Activated CD4-positive, alpha-beta T cell treated with anti-CD3 and anti-CD28 coated beads for 24 hours (primary cell): ENCODE measurements at places on chromosomes 16 and 17.

DNA sequence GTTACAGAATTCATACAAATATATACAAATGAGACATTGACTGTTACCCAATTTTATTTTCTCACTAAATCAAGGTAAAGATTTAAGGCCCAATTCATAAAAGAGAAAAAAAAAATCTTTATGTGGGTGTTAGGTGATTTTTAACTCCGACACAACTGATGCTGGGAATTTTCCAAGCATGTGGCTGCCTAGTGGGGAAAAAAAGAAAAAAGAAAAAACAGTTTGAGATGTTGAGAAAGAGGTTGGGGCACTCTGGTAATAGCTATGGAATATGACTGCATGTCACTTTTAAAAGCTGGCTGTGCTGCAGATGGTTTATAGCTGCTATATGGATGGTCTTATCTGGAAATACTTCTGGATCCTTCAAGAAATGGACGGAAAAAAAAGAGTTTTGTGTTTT, 739.9 kb upstream of the SOX9 start:
- DNase-seq = no peak

DNA sequence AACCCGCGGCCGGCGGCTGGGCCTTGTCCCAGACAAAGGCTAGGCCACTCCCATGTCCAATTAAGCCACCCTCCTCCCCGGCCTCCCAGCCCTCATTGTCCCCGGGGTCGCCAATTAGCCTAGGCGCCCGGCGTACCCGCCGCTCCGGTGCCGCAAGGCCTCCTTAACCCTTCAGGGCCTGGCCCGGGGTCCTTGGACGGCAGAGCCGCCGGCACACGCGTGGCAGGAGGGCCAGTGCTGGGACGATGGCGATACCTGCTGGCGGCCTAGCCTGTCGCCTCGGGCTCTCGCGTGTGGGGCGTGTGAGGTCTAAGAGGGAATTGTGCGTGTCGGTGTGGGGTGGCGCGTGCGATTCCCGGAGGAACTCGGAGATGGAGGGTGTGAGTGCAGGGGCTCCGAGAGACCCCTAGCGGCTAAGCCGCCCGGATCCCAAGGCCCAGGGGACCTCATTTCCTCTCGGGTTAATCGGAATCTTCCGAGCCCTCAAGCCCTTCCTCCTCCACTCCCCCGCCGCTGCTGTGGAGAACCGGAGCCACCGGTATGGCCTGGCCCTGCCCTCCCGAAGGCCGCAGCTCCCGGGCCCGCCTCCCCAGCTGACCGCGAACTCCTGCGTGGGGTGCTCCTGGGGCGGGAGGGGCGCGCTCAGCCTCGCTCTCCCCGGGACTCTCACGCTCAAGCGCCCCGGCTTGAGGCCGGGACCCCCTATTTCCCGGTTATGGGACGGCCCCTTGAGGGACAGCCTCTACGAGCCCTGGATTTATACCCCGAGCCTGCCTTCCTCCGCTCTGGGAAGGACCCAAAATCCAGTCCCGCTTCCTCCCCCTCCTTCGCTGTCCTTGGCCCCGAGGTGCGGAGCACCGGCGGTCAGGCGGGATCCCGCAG, 11.9 kb downstream of the TBX2 start:
- DNase-seq = no peak

- no peak for DNase-seq
These were observed 37.6 kb upstream of the CBFA2T3 start for GRCh38 chr16:89014403-89015230.

- DNase-seq = no peak
These were observed 1503.7 kb downstream of the CDH11 start for GRCh38 chr16:63617990-63618763.

- no peak for DNase-seq
These were observed 729 bp upstream of the CLTC start for GRCh38 chr17:59619035-59619297.

- DNase-seq = no peak
These were observed 32.0 kb downstream of the CDH13 start for GRCh38 chr16:82658796-82659195.

DNA sequence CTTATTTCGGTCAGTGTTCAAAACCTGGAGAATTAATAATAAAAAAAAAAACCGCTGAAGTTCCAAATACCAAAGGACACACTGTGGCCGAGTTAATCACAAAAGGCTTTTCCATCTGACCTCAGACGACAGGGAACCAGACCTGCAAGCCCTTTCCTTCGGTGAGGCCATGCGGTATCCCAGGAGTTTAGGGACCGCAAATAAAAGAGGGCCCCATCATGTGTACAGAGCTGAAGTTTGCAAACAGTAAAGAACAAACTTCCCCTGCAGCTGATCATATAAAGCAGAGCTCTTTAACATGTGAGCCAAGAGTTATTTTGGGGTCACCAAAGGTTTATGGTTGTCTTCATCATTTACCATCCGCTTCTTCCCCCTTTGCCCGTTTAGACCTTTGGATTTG, 33.0 kb upstream of the FOXJ1 start:
- DNase-seq = no peak

GRCh38 chr16:10831894-10832886, 13.6 kb upstream of the TVP23A start:
- no peak for DNase-seq

GRCh38 chr17:80005360-80006338, 30.0 kb downstream of the TBC1D16 start:
- peak; percentile 52 for DNase-seq

GRCh38 chr16:74770831-74771526, 3.6 kb downstream of the FA2H start:
- no peak for DNase-seq

GRCh38 chr17:58153046-58153445, 4.9 kb downstream of the OR4D1 start:
- peak; percentile 6 for DNase-seq

- no peak for DNase-seq
These were observed 74.3 kb upstream of the CES5A start for GRCh38 chr16:55949518-55949917.

- no peak for DNase-seq
These were observed 275.8 kb downstream of the FOXL1 start for GRCh38 chr16:86854058-86854621.

GRCh38 chr17:42392692-42393415, 4.6 kb upstream of the STAT3 start:
- no peak for DNase-seq

GRCh38 chr17:62703261-62703775, 75.8 kb downstream of the MRC2 start:
- no peak for DNase-seq

- DNase-seq = no peak
These were observed 167.7 kb upstream of the WSCD1 start for GRCh38 chr17:5902181-5903140.

DNA sequence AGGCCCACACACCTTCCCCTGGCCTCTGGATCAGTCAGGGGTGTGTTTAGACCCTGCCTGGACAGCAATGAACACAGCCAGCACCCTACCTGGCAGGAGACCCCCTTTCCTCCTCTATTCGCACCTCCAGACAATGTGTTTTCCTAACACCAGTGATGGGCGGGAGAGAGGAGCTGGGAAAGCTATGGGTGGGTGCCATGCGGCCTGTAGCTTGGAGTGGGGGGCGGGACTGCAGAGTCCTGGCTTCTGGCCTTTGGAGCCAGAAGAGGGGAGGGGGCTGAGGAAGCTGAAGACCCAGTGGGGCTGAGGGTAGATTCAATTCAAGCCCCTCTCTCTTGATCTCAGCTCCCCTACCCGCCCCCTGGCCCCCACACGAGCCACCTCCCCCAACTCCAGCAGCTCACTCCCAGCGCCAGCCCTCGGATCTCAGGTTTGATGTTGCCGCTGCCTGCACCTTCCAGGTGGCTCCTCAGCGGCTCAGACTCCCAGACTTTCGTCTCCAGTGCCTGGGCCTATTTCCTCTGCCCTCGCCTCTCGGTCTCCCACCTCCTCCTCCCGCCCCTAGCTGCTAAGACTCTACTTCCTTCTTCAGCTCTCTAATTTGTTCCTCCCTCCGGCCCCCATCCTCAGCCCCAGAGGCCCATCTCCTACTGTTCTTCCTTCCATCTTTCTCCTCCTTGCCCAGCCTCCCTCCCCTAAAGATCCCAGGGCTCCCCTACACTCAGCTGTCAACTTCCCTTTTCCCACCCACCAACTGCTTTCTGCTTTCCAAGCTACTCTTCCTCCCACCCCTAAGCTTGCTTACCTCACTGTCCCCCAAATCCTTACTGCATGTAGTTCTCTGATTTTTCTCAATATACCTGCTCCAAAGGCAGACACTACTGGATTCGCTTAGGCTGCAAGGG, 6.8 kb upstream of the SP6 start:
- DNase-seq = no peak

- DNase-seq = no peak
These were observed 229.7 kb upstream of the RPL38 start for GRCh38 chr17:73973586-73974409.

GRCh38 chr16:3578121-3578520, 918 bp upstream of the NLRC3 start:
- no peak for DNase-seq

- peak; percentile 47 for DNase-seq
These were observed 322.0 kb downstream of the MAF start for GRCh38 chr16:79278506-79278905.

- no peak for DNase-seq
These were observed 363.4 kb downstream of the CDH13 start for GRCh38 chr16:82990155-82990554.

- no peak for DNase-seq
These were observed 199.9 kb downstream of the MAF start for GRCh38 chr16:79400462-79401149.

GRCh38 chr16:65737831-65738230, 616.0 kb upstream of the CDH11 start:
- no peak for DNase-seq

GRCh38 chr16:63612462-63613227, 1509.2 kb downstream of the CDH11 start:
- DNase-seq = no peak

GRCh38 chr17:81039096-81039495, 4.1 kb downstream of the BAIAP2 start:
- DNase-seq = no peak

DNA sequence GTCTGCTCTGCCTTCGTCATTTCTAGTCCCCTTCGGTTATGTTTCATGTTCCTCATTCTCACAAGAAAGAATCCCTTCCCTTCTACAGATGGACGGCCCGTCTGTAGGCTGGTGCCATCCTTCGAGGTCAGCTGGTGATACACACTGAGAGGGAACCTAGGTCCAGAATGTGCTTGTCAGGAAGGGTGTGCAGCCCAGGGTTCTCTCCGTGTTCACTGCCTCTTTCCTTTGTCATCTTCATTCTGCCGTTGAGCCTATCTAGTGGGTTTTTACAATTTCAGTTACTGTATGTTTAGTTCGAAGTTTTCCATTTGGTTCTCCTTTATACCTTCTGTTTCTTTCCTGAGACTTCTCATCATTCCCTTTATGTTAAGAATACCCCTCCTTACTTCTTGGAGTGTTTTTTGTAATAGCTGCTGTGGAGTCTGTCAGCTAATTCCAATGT, 18.9 kb downstream of the KIAA0513 start:
- no peak for DNase-seq

GRCh38 chr16:74455619-74456289, 34.5 kb upstream of the CLEC18B start:
- DNase-seq = no peak

GRCh38 chr17:57694051-57694450, 51.0 kb downstream of the CCDC182 start:
- DNase-seq = no peak

DNA sequence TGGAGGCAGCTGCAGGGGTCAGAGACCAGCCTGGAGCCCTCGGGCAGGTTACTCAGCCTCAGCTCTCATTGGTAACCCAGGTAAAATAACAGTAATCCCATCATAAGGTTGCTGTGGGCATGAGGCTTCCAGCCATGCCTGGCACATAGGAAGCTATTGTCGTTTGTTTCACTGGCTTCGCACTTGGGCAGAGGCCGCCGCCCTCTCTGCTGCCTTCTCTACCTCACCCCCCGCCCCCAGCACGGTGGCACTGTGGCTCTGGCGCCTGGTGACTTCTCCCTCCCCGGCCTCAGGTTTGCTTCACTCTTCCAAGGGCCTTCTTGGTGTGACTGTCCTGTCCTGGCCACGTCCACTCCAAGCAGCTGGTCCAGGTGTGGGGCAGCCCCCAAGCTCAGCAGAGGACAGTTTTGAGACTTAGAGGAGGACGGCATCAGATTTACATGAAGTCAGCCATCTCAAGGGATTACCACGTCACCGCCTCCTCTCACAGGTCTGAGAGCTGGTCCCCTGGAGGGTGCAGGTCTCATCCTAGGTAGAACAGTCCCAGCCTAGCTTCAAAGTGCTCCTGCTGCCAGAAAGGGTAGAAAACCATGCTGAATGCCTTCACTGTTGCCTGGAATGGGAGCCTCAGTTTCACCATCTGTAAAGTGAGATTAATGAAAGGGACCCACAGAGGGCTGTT, 34.8 kb downstream of the SREBF1 start:
- no peak for DNase-seq

DNA sequence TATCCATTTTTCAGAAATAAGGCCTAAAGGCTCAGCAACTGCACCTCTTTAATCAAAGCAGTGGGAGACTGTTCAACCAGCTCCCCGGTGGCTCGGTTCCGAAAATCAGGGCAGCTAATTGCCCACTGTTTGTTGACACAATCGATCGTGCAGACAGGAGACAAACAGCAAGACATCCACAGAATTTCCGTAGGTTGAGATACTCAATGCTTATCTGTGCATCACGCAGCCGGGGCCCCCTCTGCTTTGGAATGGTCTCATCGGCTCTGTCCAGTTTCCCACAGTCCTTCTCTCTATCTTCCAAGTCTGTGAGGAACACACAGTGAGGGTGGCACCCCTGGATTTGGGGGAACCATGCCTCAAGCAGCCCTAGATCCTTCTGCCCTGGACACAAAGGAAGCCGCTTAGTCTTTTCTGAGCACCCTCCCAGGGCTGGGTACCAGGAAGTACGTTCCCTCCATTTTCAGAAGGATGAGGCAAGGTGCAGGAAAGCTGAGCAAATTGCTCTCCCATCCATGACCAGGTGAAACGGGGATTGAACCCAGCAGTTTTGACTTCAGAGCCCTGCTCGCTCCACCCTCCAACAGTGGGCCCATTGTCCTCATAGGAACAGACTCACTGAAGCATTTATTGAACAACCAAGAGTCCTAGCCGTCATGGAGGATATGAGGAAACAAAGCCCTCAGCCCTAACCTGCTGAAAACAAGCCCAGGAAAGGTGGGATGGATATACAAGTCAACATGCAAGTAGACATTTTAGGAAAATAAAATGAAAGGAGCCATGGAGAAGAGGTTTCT, 70.7 kb downstream of the C16orf95 start:
- no peak for DNase-seq

GRCh38 chr17:55210292-55210691, 54.5 kb upstream of the HLF start:
- no peak for DNase-seq

- no peak for DNase-seq
These were observed 105.5 kb downstream of the AXIN2 start for GRCh38 chr17:65455972-65456343.

GRCh38 chr17:41486809-41487530, 2.7 kb downstream of the KRT36 start:
- DNase-seq = peak; percentile 18

GRCh38 chr17:39927929-39928857, 661 bp downstream of the LRRC3C start:
- no peak for DNase-seq

GRCh38 chr17:12813664-12814063, 24.4 kb downstream of the ARHGAP44 start:
- DNase-seq = no peak
